HEK293T (cell line): ENCODE measurements at places on chromosomes 16 and 17.
A peak's percentile ranks its signal among the peaks of the same experiment; 100 is the strongest.

DNA sequence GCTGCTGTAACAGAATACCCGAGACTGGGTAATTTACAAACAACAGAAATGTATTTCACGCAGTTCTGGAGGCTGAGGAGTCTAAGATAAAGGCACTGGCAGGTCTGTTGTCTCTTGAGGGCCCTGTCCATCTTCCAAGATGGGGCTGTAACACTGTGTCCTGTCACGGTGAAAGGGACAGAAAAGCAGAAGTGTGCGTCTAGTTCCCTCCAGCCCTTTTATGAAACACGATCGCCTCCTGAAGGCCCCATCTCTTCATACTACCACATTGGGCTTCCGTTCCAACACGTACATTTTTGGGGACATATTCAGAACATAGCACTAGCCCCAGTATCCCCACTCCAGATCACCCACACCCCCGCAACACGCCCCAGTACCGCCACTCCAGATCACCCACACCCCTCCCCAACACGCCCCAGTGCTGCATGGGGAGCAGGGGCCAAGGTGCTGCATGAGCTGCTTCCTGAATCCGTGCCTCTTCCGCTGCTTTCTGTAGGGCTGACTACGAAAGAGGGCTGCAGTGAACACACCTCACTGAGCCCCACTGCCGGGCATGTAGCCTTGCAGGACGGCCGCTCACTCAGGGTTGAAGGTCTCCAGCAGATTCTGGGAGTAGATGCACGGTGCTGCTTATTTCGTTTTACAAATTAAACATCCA, 91.9 kb downstream of the RPTOR start:
- DNase-seq, result no peak

DNA sequence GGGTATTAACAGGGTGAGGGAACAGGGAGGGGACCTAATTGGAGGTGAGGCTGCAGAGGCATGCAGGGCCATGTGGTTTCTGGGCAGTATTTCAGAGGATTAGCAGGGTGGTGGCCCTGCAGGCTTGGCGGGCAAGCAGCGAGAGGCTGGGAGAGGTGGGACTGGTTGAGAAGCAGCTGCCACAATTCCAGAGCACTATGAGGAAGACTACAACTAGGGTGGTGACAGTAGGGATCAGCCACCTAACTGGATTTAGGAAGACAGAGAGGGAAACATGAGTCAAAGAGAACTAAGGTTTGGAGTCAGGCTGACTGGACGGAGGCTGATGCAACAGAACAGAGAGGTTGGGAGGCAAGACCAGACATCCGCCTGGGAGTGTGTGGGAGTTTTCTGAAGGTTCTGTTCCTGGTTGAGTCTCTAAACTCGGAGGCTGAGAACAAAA, 12.3 kb downstream of the ALOXE3 start:
- no peak for DNase-seq

- no peak for DNase-seq
Observed at GRCh38 chr16:76081967-76082366, 195.2 kb upstream of the CNTNAP4 start.

GRCh38 chr17:79842656-79843473, 3.6 kb upstream of the CBX4 start:
- no peak for DNase-seq

GRCh38 chr17:8503807-8504206, 68.1 kb downstream of the NDEL1 start:
- DNase-seq, result no peak

GRCh38 chr16:82083710-82084353, 48.8 kb downstream of the HSD17B2 start:
- no peak for DNase-seq

GRCh38 chr16:20515688-20516090, 60.5 kb downstream of the ACSM2B start:
- DNase-seq, result no peak

DNA sequence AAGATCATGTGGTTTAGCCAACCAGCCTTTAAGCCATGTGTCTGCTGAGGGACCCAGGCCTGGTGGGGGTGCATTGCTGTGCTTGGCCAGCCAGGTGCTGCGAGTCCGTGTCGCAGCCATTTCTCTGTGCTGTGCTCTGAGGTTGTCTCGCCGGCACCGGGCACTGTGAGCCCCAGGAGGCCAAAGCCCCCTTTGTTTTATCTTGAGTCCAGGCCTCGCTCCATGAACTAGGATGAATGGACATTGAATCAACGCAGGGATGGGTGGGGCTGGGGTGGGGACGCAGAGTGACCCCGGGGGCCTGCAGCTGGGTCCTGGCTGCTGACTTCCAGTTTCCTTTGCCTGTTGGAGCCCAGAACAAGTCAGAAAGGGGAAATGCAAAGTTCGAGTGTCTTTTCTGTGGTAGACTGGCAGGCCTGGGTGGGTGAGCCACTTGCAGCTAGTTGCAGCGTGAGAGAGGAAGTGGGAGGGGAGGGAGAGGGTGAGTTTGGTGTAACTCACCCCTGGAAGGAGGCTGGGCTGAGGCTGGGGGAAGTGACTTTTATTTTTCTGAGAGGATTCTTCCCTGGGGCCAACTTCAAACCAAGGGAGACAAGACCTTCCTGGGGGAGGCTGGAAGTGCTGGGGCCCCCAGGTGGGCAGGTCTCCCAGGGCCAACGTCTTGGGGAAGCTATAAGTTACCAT, 324.7 kb downstream of the SEC14L1 start:
- DNase-seq, result no peak

DNA sequence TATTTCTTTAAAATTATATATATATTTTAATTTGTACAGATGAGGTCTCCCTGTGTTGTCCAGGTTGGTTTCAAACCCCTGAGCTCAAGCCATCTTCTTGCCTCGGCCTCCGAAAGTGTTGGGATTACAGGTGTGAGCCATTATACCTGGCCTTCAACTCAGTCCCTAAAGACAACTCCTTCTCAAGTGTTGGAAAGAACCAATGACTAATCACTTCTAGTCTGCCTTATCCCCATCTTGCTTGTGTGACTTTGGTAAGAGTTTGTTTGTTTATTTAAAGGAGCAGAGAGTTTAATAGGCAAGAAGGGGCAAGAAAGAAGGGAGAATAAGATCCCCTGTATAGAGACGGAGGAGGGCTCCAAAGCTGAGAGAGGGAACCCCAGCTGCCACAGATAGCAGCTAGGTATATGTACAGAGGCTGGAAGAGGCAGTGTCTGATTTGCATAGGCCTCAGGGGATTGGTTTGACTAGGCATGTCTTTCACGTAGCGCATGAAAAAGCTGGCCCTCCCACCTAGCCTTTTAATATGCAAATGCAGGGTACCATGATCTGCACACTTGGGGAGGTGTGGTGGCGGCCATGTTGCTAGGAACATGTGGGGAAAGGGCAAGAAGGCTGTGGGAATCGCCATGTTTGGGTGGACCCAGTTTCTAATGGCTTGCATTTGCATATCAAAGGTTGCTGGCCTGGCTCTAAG, 21.5 kb downstream of the ABCC1 start:
- no peak for DNase-seq

- no peak for DNase-seq
Observed at GRCh38 chr17:77790143-77790829, 168.2 kb upstream of the TNRC6C start.

GRCh38 chr16:89373355-89374110, 116.8 kb downstream of the ANKRD11 start:
- no peak for DNase-seq

DNA sequence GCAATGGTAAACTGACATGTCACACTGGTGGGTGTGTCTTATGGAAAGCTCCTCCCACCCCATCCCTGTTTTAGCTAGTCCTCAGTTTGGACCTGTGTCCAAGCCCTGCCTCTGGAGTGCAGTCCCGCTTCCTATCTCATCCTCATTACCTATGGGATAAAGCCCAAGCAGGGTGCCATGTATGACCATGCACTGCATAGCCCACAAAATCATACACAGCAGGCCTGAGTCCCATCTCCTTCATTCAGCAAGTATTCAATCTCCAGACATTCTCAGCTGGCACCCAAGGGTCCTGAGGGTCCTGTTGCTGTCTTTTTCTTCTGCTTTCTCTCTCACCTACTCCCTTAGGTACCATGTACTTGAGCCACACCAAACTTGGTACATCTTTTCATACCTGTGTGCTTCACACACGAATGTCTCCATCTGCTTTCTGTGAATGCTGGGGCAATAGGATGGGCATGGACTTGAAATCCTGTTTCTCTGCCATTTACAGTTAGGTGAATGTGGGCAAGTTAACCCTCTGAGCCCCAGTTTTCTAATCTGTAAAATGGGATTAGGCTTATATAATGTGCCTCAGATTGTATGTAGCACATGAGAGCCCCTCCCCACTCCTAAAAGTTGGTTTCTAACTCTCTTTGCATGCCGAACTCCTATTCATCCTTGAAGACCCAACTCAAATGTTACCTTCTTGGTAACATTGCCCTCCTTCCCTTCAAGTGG, 28.5 kb downstream of the TNS4 start:
- DNase-seq, result no peak

GRCh38 chr16:9270424-9270823, 179.0 kb downstream of the HAPSTR1 start:
- no peak for DNase-seq

DNA sequence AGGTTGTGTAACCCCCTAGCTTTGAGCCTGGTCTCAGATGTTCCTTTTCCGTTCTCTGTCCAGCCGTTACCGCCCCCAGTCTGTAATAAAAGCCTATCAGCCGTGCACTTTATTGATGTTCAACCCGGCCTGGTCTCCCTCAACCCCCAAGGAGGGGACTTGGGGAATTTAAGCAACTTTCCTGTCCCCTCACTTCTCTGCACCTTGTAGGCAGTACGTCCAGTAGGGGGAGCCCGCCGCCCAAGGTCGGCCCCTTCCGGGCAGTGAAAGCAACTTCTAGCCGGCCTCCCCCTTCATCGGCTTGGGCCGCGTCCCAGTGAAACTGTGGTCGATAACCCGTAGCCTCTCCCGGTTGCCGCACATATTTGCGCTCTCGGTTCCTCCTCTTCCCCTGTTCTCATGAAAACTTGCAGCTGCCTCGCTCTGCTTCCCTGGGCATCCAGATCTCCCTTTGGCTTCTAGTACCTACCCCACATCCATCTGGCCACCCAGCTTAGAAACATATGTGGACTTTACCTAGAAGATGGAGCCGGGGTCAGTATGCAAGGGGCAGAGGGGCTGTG, 7.9 kb downstream of the PNPO start:
- peak; percentile 81 for DNase-seq

DNA sequence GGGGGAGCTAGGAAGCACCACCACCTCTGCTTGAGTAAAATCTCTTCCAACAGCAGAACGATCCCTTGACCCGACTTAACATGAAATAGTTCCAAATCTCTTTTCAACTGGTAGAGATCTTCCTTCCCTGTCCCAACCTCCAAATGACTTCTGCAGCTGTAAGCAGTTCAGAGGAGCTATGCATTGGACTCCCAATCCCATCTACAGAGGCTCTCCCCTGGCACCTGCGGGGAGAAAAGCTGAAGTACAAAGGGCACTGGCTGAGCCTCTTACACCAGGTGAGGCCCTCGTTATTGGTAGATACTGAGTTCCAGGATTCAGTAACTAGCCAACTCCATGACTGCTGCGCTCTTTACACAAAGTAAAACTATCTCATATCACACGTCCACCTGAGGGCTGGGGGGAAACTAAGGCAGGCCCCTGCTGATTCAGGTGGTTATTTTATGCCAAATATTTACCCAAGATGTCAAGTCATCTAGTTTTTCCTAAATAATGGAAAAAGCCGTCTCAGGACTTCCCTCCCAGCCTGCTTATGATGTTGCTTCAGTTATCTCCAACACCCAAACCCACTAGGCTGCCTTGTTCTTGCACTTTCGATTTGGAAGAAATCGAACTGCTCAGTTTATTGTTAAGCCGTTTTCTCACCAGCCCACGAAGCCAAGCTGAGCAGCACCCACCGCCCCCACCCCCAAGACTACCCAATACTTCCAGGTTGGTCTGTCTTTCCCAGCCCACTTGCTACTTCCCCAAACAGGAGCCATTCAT, 3.2 kb downstream of the ACTG1 start:
- no peak for DNase-seq

DNA sequence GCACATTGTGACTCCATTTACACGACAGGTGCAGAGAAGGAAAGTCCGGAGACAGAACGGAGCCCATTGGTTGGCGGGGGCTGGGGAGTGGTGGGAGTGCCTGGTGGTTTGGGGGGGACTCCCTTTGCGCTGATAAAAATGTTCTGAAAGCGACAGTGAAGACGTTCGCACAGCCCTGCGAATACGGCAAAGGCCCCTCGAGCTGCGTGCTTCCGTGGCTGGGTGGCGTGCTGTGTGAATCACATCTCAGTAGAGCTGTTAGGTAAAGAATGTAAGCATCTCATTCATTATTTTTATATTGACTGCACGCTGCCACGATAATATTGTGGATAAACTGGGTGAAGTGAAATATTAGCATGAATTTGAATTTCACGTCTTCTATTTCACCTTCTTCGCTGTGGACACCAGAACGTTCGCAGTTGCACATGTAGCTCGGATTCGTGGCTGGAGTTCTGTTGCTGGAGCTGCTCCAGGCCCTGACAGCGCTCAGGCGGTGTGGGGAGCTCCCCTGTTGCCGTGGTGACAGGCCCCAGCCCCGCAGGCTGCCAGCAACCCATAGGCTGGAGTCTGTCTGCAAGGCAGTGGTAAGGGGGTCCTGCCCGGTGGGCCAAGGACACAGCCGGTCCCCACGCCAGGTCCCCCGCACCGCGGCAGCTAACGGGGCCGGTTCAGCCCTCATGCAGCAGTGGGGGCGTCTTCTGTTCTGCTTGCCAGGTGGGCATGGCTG, 44.6 kb downstream of the SOX8 start:
- no peak for DNase-seq

DNA sequence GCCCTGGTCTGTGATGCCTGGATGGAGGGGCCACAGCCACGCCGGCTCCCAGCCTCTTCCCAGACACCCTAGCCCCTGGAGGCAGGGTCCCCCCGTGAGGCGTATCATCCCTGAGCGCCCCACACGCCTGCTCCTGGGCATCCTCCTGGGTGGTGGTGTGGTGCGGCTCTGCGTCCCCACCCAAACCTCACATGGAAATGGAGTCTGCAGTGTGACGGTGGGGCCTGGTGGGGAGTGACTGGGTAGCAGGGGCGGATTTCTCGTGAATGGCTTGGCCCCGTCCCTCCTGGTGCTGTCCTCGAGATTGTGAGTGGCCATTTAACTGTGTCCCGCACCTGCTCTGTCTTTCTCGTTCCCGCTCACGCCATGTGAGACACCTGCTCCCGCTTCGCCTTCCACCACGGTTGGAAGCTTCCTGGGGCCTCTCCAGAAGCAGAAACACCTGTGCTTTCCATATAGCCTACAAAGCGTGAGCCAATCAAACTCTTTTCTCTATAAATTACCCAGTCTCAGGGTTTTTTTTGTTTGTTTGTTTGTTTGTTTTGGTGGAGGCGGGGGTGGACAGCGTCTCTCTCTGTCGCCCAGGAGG, 5.9 kb upstream of the SSTR5 start:
- DNase-seq, result no peak
